ENCODE measurements at places on chromosomes 6 and 20.

GRCh38 chr6:166466178-166467122, 83.7 kb upstream of the MPC1 start:
- DNase-seq, result no peak

DNA sequence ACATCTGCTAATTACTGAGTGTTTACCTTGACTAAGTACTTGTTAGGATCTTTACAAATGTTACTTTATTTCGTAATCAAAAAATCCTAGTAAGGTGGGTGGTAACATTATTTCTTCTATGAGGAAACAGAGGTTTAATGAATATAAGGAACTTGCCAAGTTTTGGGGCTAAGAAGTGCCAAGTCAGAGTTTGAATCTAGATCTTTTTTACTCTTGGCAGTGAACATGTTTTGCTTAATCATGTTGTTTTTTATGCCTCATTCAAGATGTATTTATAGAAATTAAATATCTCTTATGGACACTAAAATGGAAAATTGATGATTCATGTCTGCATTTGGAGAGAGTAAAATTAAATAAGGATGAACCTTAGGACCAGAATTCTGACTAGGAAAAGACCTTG, 393.7 kb downstream of the UTRN start:
- no peak for DNase-seq

GRCh38 chr6:111759331-111759835, 113.9 kb downstream of the FYN start:
- DNase-seq, result no peak

DNA sequence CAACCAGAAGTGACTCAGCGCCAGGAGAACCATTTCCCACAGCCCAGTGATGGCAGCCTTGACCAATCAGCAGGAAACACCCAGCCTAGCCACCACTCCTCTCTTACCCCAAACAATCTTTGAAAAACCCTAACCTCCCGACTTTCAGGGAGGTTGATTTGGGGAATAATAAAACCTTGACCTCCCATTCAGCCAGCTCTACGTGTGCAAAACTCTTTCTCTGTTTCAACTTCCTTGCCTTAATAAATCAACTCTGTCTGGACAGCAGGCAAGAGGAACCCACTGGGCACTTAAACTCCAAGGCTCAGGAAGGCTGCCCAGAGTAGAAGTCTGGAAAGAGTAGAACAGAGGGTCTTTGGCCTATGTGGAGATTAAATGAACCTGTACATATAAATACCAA, 35.0 kb downstream of the SERPINB1 start:
- DNase-seq, result no peak

DNA sequence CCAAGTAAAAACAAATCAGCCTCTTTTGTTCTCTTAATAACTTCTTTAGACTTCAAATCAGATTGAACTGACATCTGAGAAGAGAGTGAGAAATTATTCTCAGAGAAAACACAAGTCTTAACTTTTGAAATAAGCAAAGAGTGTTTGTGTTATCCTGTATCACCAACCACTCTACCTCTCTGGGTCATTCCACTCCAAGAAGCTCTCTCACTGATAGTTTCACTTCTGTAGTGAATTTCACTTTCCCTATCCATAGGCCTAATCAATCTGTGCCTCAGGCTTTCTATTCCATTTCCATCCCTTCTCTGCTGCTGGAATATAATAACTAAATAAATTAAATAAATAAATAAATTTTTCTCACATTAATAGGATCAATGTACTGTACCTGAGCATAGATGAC, 235.0 kb downstream of the HTR1B start:
- DNase-seq, result no peak

DNA sequence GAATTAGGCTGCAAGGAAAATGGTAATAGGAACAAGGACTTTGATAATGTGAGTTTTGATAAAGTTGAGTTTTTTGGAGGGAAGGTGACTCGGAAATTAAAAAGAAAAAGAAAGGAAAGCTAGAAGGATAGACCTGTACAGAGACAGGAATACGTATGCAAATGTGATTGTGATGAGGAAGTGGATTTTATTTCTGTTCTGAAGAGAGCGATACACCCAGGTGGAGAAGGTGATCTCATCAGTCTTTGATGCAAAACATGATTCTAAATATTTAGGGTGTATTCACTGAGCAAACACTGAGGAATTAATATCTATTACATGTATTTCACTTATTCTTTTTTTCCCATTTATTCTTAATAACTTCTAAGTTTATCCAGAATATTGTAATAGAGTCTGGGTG, 9.2 kb upstream of the PLEKHG1 start:
- no peak for DNase-seq

DNA sequence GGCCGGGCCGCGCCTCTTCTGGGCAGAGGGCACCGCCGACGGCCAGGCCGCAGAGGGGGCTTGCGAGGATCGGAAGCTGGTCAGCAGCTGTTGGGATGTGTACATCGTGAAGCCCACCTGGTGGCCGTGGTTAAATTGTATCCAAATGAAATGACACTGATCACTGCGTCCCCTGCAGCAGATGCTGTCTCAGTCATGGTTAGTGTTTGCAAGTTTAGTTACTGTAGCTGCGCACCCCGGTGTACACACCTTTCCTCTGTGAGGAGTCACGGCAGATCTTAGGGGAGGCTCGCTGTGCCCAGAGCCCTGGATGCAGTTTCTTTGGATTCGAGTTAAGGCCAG, 653 bp downstream of the NAA20 start:
- DNase-seq, result no peak

- peak; percentile 50 for DNase-seq
Measured at GRCh38 chr20:53910351-53911002, 159.9 kb downstream of the BCAS1 start.

- DNase-seq, result no peak
Measured at GRCh38 chr6:127343809-127344659, 625 bp upstream of the ECHDC1 start.

DNA sequence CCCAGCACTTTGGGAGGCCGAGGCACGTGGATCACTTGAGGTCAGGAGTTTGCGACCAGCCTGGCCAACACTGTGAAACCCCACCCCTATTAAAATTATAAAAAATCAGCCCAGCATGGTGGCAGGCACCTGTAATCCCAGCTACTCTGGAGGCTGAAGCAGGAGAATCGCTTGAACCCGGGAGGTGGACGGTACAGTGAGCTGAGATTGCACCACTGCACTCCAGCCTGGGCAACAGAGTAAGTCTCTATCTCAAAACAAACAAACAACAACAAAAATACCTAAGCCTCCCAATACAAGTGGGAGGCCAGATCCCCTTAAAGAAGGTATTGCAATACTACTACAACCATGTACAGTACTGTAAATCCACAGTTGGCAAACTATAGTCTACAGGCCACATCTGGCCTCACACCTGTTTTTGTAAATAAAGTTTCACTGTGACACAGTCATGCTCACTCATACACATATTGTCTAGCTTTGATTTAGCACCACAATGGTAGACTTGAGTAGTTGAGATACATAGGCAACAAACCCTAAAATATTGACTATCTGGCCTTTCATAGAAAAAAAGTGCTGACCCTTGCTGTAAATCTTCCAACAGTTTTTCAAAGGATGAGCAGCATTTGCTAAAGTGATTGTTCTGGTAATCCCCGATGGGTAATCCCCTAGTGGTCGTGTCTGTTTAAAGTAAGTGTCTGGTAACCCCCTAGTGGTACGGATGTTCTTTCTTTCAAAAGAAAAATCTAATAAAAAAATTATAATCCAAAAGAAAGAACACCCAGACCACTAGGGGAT, 202.0 kb downstream of the RNGTT start:
- no peak for DNase-seq

DNA sequence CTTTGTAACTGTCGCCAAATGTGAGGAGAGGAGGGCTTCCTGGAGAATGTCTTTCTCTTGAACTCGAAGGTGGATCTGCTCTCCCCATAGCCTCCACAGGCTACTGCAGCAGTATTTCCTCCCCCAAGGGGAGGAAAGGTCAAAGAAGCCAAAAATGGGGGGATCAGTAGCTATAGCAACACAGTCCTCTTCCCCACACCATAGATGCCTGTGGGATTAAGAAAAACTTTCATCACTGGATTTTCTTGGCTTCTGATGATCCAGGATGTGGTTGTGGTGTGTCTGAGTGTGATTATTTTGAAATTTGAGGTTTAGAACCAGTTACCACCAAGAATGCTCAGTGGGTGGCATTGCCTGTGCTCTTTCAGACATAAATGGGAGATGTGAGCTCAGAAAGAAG, 140.1 kb upstream of the SPACA1 start:
- DNase-seq, result no peak

DNA sequence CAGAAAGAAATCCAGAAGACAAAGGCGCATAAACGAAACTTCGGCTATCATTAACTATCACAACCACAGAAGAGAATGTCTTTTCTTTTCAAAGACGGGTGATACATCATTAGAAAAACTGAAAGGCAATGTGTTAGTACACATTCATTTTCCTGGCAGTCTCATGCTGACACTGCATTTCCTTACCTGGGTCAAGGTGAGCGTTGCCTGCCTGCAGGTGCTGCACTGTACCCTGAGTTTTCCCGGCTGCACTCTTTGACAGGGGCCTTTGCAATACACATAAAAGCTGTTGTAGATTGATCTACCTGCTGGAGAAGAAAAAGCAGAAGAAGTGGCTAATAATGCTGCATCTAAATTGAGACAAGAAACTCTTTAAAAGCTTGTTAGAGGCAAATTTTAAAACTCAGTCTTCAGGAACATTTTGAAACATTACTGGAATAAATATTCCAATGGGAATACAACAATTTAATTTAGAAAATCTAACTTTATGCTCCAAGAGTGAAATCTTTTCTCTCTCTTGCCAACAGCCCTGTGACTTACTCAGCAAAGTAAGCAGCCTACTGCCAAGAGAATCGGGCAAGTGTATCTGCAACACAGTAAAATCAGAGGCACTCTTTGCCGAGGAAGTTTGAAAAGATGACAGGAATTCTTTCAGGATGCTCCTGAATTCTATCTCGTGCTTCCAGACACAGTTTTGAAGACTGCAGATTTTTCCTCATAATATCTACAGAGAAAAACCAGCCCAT, 526.4 kb downstream of the PRKN start:
- no peak for DNase-seq

DNA sequence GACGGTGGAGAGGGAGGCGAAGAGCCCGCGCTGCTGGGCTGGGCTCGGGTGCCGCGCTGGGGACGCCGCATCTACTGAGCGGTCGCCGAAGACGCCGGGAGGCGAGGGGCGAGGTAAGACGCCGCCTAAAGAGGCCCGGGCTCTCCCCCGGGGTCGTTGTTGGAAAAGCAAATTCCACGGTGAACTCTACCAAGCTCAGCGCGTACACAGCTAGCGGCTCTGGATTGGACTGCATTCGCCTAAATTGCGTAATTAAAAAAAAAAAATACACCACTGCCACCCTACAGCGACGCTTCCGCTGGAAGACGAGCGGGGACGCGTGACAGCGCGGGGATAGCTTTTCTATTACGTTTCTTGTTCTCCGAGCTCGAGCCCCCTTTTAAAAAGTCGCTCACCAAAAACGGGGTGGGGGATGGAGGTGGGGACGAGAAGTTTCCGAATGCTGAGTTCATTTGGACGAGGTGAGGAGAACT, 92.0 kb upstream of the PRDM1 start:
- no peak for DNase-seq

DNA sequence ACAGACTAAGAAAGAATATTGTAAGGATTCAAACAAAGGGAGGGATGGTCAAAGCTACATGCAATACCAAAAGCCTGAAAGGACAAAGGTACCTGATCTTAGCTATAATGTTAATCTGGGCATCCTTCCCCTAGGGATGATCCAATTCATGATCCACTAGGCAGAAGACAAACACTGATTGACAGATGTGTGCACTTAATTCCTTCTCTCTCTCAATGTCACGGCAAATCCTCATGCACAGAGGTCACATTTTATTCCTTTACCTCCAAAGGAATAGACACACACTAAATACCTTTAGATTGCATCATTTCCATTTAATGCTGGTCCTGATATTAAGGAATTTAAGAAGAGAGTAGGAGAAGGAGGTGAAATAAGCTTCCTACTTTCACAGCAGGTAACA, 73.4 kb downstream of the ZNF133 start:
- DNase-seq, result no peak

DNA sequence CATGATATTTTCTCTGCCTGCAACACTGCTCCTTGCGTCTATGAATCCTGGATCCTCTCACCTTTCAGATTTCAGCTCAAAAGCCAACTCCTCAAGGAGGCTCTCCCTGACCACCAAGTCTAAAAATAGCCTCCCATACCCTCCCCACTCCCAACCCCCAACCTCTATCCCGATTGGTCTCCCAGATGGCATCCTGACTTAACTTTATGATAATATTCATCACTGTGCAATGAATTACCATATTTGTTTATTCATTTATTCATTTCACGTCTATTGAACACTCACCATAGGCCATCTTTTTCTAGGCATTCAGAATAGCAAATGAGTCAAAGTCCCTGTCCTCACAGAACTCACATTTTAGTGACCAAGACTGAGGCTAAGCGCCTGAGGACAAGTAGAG, 42.6 kb upstream of the NFATC2 start:
- DNase-seq, result no peak

DNA sequence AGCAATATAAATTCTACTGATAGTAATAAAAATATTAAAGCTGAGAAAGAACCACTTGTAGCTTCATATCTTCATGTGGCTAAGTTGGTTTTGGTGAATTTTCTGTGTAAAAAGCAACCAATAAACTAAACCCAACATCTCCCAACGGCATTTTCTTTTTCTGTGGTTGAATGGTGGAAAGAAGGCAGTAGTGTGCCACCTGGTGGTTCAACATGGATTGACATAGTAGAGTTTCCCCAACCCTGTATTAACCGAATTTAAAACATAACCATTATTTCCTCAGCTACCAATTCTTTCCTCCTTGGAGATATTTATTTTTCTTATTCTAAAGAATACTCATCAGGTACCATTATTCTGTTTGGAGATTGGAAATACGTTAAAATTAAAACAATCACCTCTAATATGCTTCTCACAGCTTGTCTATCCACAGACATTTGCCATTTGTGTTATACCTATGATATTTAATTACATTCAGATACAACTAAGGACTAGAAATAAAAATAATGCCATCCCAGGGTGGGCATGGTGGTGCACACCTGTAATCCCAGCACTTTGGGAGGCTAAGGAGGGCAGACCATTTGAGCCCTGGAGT, 117.1 kb upstream of the EEF1E1 start:
- DNase-seq, result no peak

DNA sequence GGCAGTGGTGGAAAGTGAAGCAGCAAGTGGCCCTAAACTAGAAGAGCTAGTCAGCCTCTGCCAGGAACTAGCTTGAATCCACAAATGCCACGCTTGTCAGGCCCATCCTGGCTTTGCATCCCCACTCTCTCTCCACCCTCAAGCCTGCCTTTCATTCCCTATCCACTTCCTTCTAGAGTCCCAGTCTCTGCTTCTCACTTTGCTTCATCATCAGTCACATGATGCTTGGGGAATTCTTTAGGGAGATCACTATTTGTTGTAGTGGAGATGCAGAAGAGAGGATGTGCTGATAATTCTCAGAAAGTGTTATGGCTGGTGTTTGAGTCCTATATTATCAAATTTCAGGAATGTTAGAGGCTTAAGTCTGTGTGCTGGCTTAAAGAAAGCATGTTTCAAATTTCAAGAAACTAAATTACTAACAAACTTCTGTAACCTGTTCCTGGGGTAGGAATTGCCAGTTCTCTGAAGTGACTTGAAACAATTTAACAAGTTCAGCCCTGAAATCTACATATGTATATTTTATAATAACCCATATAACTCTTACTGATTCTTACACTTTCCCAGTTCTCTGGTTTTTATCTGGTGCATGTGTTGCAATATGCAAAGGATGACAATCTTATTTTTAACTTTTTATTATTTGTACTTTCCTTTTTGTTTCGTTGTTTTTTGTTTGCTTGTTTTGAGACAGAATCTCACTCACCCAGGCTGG, 7.5 kb downstream of the TRIM39 start:
- DNase-seq, result no peak

GRCh38 chr20:15310361-15310760, 972.9 kb upstream of the FLRT3 start:
- no peak for DNase-seq

Data from suprapubic skin (tissue), 4 donors.